Naive B cell (primary cell): ENCODE measurements at places on chromosomes 5 and 9.

DNA sequence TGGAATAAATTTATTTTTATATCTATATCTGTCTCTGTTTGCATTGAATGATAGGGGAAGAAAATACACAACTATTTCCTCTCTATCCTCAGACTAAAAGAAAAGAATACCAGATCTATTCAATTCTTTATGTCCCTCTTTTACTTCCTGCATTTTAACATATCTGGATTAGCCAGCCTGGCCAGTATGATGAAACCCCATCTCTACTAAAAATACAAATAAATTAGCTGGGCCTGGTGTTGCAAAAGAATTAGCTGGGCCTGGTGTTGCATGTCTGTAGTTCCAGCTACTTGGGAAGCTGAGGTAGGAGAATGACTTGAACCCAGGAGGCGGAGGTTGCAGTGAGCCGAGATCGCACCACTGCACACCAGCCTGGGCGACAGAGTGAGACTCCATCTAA, 182.0 kb downstream of the LURAP1L start:
- DNase-seq: no peak

- DNase-seq: no peak
These were observed 38.0 kb downstream of the ZNF622 start for GRCh38 chr5:16427587-16427986.

- no peak for DNase-seq
These were observed 462.6 kb downstream of the ENC1 start for GRCh38 chr5:74177961-74178360.

DNA sequence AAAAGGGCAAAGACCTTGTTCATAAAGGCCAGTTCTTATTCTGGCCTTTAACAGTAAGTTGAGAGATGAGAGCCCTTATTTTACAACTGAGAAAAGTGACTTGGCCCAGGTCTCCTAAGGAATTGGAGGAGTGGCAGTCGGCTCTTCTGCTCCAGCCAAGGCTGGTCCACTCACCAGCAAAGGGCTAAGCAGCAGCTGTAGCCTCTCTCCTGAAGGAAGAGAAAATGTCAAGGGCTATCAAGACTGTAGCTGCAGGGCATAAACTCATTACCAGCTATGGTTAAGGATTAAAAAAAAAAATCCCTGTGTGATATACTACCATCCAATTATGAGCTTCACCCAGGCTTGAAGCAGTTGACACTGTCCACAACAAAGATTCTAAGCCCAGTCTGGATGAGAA, 138.6 kb upstream of the RAD23B start:
- no peak for DNase-seq

DNA sequence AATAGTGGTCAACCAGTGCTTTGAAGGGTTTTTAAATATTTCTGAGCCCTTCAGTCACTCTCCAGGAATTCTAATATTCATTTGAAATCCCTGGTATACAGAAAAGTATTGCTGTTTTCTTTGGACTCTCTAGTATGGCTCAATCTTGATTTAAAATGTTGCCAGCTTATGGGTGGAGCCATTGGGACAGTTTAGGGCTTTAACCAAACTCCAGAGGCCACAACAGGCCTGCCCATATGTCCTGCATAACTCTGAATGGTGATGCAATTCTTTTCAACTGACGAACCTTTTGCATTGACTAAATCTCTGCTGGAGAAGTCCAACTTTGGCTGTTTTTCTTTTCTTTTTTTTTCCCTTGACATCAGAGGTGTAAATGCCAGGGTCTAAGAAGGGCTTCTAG, 10.3 kb upstream of the ANKHD1 start:
- no peak for DNase-seq

DNA sequence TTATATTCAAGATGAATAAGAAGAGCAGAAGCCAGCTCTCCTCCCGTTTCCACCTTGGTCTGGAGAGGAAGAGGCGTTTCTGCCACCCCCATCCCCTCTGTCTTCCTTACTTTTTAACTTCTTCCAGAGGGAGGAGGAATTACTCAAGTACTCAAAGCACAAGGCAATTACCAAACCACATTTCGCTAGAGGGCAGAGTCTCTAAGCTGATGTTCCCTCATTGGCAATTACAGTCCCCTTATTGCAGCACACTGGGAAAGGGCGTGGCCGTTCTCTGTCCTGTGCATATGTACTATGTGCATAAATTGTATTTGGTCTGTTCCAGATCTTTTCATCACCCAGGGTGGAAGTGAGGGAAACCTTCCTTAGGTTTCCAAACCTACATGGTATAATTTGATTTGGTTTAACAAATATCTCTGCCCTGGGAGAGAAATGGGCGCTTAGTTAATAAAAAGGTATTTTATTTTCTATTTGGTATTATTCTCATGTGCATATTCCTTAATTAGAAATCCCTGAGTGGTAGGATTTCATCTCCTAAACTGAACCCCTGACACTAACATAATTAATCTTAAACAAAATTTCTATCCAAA, 29.8 kb upstream of the ALDOB start:
- DNase-seq: no peak

DNA sequence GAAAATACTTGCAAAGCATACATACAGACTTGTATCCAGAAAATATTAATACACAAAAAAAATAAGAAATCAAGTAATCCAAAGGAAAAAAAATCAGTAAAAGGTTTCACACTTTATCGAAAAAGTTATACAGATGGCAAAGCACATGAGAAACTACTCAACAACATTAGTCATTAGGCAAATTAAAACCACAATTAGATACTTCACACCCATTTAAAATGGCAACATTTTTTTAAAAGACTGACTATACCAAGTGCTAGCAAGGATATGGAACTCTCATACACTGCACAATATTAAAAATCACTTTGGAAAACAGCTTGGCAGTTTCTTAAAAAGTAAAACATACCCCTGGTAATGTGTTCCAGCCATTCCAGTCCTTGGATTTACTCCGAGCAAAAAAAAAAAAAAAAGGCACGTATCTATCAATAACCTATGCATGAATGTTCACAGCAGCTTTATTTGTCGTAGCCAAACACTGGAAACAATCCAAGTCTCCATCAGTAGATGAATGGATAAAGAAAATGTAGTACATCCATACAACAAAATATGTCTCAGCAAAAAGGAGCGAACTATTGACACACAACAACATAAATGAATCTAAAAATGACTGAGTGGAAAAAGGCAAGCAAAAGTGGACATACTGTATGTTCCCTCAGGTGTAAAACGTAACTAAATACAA, 66.0 kb downstream of the GNAQ start:
- DNase-seq: no peak

GRCh38 chr5:56607551-56607950, 207.8 kb upstream of the MAP3K1 start:
- no peak for DNase-seq

DNA sequence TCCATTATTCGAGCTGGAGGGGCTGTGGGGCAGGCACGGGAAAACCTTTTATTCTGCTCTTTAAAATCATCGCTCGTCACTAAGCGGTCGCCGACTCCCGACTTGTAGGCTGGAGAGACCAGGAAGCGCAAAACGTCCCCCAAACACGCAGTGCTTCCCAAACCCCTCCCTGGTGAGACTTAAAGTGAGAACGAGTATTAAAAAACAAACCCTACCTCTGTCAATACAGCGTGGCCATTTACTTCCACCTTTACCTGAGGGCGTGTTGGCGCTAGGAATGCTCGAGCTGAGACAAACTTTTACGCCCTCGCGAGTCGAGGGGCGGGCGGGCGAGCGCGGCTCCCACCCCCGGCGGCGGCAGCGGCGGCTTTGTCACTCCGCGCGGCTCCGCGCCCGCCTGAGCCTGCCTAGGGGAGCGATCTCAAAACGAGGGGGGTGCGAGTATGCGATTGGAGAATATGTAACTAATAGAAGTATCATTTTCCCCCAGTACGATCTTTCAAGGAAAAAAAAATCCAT, at the start of gene NR2F1-AS1:
Gene NR2F1-AS1 (minus strand): TSS at position 293 of the 519 bp plus-strand sequence.
- DNase-seq: no peak

DNA sequence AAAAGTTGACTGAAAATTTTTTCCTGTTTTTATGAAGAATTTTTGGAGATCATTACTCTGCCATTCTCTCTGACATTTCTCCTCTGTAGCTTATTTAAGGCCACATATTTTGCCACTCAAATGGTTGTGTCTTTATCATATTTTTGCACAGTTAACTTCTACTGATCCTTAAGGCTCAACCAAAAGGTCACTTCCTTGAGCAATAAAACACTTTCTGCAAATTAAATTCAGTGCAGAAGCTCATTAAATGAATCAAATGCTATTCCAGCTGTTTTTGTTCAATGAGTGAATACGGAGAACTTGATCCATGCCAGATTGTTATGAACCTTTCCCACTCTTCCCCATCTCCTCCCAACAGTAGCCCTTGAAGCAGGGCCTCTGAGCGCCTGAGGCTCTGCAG, 93.8 kb upstream of the EPB41L4A start:
- no peak for DNase-seq

GRCh38 chr5:164763206-164763605, 1257.8 kb downstream of the MAT2B start:
- DNase-seq: no peak

DNA sequence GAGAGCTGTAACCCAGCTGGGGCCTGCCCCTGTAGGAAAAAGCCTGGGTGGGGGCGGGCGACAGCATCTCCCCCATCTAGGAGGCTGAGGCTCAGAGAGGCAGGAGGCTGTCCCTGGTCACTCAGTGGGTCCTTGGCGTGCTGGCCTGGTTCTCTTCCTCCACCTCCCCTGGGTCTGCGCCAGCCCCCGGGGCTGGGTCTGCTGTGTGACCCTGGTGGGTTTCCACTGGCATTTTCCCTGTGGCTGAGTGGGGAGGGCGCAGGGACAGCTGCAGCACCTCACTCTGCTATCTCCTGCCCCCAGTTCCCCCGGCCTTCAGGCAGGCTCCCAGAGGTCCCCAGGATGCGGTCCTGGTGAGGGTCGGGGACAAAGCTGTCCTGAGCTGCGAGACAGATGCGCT, 59.5 kb upstream of the ASS1 start:
- DNase-seq: no peak

DNA sequence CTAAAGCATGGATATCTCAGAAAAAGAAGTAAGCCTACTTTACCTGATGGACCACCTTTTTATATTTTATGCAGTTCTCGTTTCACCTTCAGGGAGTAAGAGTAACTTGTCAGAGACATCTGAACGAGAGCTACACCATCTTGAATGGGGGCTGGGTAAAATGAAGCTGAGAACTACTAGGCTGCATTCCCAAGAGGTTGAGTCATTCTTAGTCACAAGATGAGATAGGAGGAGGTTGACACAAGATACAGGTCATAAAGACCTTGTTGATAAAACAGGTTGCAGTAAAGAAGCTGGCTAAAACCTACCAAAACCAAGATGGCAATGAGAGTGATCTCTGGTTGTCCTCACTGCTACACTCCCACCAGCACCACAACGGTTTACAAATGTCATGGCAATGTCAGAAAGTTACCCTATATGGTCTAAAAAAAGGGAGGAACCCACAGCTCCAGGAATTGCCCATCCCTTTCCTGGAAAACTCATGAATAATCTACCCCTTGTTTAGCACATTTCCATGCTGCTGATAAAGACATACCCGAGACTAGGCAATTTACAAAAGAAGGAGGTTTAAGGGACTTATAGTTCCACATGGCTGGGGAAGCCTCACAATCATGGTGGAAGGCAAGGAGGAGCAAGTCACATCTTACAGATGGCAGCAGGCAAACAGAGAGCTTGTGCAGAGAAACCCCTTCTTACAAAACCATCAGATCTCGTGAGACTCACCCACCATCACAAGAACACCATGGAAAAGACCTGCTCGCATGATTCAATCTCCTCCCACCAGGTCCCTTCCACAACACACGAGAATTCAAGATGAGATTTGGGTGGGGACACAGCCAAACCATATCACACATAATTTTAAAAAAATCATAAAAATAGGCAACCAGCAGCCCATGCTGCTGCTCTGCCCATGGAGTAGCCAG, 62.5 kb downstream of the GIN1 start:
- no peak for DNase-seq

- DNase-seq: no peak
These were observed 425.3 kb upstream of the CDH6 start for GRCh38 chr5:30768056-30768690.

DNA sequence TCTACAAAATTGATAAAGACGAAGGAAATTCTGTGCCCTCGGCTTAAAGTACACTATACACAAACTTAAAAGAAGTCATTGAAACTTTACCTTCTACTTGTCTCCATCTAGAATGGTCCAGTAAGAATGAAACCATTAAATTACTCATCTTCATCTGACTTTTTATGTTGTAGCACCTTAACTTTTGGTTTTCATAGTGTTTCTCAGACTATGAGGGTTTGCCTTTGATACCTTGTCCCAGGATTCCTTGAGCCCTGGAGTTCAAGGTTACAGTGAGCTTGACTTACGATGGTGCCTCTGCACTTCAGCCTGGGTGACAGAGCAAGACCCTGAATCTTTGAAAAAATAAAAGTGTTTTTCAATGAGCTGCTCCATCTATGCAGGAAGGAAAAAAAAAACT, 132.2 kb downstream of the CDC42SE2 start:
- no peak for DNase-seq

DNA sequence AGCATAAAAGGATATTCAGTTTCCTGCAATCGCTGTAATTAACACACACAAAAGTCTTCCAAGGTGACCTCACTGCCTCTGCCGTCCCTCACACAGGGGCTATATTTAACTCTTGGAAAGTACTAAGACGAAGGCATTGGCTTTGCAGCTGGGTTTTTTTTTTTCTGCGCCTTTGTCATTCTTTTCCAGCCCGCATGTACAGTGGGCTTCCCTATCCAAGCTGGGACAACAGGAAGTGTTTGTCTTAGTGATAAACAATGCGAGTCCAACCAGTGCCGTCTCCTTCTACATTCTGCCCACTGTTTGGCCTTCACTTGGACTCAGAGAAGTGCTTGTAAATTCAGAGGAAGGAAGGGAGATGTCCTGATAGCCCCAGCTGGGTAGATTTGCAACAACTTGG, 17.6 kb downstream of the AFAP1L1 start:
- DNase-seq: no peak

GRCh38 chr5:147510885-147511284, 1.0 kb upstream of the DPYSL3 start:
- no peak for DNase-seq

- DNase-seq: no peak
These were observed 3.2 kb upstream of the DDX4 start for GRCh38 chr5:55734658-55735057.

GRCh38 chr9:6566409-6567139, 79.0 kb downstream of the GLDC start:
- DNase-seq: no peak

DNA sequence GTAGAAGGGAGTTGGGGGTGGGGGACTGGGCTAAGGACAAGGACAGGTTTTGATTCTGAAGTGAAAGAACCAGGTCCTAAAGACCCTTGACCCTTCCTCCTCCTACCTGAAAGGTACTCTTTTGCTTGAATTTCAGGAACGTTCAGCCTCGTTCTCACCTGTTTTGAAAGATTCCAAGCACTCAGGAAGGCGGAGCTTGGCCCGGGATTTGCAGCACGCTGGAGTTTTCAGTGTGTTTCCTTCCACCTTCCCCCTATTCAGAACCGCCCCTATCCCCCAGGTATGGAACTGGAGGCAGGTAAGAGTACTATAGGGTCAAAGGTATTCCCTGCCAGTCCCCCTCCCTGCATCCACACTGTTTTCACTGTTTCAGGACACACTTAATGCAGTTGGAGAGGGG, 7.1 kb downstream of the EGR1 start:
- DNase-seq: no peak
